PC-3 (cell line): ENCODE measurements at places on chromosomes 5 and 9. TPM values are rescaled to one million over a fixed set of nuclear protein-coding genes. Genes with fewer than 3 reads are reported as not detected.

RFK gene
- total RNA-seq = 8.1 and 9.7 TPM in 2 replicates

ERBIN gene
- 38.9 and 40.6 TPM in 2 replicates for total RNA-seq

GABRG2 gene
- total RNA-seq = not detected in 2 replicates

PCDHB3 gene
- 0.36 and 0.58 TPM in 2 replicates for total RNA-seq

OGN gene
- not detected in 2 replicates for total RNA-seq
